ENCODE measurements at places on chromosomes 16 and 17.

DNA sequence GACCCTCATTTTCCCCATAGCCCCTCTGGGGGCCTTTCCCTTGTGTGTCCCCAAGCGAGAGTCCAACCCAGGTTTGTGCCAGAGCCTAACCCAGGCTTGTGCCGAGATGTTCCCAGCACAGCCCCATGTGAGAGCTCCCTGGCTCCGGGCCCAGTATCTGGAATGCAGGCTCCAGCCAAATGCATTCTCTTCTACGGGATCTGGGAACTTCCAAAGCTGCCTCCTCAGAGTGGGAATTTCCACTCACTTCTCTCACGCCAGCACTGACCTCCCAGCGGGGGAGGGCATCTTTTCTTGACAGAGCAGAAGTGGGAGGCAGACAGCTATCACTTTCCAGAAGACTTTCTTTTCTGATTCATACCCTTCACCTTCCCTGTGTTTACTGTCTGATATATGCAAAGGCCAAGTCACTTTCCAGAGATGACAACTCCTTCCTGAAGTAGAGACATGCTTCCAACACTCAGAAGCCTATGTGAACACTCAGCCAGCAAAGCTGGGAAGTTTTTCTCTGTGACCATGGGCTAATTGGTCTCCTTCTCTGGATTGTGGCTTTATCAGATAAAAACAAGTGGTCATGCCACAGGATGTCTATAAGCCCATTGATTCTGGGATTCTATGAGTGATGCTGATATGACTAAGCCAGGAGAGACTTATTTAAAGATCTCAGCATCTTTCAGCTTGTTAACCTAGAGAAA, 2.5 kb upstream of the CCL2 start:
- peak; percentile 94 for DNase-seq

DNA sequence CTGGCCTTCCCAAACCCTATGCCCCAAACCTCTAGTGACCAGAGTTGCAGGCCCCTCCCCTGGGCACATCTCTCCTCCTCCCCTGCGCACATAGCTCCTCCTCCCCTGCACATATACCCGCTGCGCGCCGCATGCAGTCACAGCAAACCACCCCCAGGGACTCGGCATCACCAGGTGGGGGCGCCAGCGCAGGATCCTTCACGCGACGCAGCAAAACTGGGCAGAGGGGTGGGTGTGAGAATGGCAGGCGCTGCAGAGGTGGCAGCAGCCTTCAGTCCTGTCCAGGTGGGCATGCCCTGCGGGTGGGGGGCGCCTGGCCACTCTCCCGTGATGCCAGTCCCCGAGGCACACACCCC, 5.6 kb downstream of the CORO6 start:
- peak; percentile 68 for DNase-seq

- DNase-seq: no peak
These were observed 21.6 kb downstream of the VAC14 start for GRCh38 chr16:70779361-70779760.

GRCh38 chr17:17437893-17438292, 38.9 kb upstream of the MED9 start:
- no peak for DNase-seq
